Articular chondrocyte of knee joint (primary cell): ENCODE measurements at places on chromosomes 6 and 20. TPM values are rescaled to one million over a fixed set of nuclear protein-coding genes. Genes with fewer than 3 reads are reported as not detected.

The PKIB gene
- total RNA-seq, result 0.13 and 0.97 TPM in 2 replicates

The ADGRG6 gene
- 71.5 and 95.1 TPM in 2 replicates for total RNA-seq

The NELFCD gene
- 33.8 and 42.6 TPM in 2 replicates for total RNA-seq

The EEF1A2 gene
- total RNA-seq, result 0.13 TPM in 1 of 2 replicates, not detected in the other

The GSTA2 gene
- not detected in 2 replicates for total RNA-seq

The FERMT1 gene
- 3.9 and 5.1 TPM in 2 replicates for total RNA-seq

The ESF1 gene
- 13.3 and 16.3 TPM in 2 replicates for total RNA-seq

The ADGRF4 gene
- total RNA-seq, result under 0.01 TPM in 1 of 2 replicates, not detected in the other

The CPXM1 gene
- 0.13 and 0.22 TPM in 2 replicates for total RNA-seq

The TSPO2 gene
- not detected in 2 replicates for total RNA-seq

The SRF gene
- 11.9 and 14.3 TPM in 2 replicates for total RNA-seq

The SLC17A4 gene
- total RNA-seq, result not detected in 2 replicates

The TBXT gene
- not detected in 2 replicates for total RNA-seq
